GM06990 (cell line): ENCODE measurements at places on chromosomes 7 and 10.

DNA sequence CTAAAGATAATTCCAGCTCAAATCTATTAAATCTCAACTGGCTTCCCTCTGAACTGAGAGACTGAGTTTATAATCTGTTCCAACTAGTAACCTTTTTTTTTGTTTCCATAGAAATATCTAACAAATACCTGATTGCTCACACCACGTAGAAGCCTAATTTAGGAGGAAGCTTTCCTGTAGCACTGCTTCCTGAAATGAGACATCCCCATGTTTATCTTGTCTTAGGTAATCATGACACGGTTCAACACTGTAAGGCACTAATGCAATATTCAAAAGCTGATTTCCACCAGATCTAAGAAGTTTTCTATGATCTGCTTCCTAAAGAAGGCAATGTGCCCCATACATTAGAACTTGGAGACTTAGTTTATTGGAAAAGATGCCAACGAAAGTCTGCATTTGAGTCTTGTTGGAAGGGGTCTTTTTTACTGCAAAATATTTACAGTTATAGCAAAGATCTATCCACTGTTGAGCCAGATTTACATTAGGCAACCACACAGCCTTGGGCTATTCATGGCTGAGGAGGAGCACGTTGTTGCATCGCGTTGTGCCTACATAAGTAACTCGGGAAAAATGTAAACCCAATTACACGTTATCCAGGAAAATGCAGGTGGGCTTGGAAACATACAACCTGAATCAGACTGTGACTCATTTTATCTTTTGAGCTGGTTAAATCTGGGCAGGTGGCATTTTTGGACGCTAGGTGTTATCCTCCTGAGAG, 66.3 kb downstream of the VIPR2 start:
- DNase-seq = no peak

DNA sequence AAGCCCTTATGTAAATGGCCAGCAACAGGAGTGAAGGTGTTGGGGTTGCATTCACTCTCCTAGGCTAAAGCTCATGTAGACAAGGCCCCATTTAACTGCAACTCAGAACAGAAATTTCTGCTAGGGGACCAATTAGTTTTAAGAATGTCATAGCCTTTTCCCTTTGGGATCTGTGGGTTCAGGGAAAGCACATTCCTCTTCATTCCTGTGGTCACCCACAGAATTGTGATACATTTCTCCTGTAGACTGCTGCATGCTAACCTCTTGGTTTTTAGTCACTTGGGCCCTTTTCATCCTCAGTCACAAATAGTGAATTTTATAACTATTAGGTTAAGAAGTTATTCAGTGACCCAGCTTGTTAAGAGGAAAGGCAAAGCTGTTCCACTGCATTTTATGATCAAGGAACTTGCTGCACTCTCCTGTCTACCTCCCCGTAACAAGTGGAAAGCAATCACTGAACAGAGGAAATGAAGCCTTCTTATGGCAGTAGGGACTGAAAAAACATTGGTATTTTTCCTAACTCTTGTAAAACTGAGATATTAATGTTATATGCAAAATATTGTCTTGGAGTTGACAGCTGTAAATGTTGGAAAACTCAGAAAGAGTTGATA, 124.9 kb downstream of the SND1 start:
- DNase-seq = no peak

- DNase-seq = no peak
Measured at GRCh38 chr10:121325490-121326231, 272.6 kb downstream of the FGFR2 start.

GRCh38 chr10:113297226-113297625, 255.6 kb upstream of the HABP2 start:
- no peak for DNase-seq

DNA sequence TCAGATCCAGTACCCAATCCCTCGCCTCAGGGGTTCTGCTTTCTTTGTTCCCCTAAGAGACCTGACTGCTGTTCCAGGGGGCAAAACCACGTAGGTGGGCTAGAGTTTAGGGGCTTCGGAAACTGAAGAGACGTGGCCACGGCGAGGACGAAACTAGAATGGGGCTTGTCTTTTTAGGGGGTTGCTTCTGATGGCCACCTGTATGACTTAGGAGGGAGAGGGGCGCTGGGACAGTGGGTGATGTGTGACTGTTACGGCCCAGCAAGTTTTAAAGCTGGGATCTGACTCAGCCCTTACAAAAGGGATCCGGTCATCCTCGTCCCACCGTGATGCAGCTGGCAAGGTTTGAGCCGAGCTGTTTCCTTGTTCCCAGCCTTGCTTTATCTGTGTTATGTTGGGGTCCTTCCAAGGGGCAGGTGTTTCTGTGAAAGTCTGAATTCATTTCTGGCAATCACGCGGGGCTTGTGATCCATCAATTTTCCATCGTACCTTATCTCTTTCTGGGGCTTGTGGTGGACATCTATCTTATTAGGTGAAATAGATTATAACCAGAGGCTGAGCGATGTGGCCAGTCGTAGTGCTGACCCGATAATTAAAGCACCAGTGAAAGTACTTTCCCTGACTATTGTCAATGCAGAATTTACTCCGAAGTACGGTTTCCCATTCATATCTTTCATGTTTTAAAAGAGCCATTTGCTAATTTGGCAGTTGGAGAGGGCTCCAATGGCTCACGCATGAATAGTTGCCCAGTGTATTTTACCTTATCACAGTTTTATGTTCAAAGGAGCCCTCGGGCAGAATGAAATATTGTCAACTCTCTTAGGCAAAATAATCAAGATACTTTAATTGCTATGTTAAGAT, 830 bp downstream of the MET start:
- no peak for DNase-seq

- no peak for DNase-seq
Measured at GRCh38 chr10:101557541-101557940, 30.5 kb downstream of the POLL start.

- DNase-seq = no peak
Measured at GRCh38 chr7:128705891-128706333, 33.2 kb upstream of the CALU start.
